ENCODE measurements at places on chromosomes 3 and 15.

DNA sequence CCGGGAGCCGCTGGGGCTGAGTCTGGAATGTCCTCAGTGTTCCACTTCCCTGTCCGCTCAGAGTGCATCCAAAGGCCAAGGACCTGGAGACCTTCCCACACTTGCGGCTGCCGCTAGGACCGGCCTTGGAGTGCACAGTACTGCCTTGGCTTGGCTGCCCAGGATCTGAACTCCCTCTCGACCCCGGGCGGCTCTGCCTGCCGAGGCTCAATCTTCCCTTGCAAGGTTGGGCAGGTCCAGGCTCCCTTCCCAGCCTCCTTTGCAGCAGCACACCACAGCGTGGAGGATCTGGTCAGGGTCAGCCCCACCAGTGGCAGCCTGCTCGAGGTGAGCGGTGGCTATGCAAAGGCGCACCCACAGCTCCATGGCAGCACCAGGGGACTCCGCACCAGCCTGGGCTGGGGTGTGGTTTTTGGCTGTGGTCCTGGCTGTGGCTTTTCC lies 69.2 kb downstream of the PLXNA1 start:
- no peak for DNase-seq

- no peak for DNase-seq
Measured at GRCh38 chr3:65521032-65521431, 517.7 kb downstream of the MAGI1 start.

GRCh38 chr3:119085070-119085439 lies 50.4 kb upstream of the IGSF11 start:
- DNase-seq: no peak

- DNase-seq: peak; percentile 82
Measured at GRCh38 chr15:44009038-44009437, 182.2 kb downstream of the WDR76 start.

- DNase-seq: no peak
Measured at GRCh38 chr3:180564676-180565075, 37.3 kb upstream of the TTC14 start.

GRCh38 chr3:11641316-11641682 lies 2.4 kb downstream of the VGLL4 start:
- peak; percentile 77 for DNase-seq
